ENCODE measurements at places on chromosomes 13 and 19.

DNA sequence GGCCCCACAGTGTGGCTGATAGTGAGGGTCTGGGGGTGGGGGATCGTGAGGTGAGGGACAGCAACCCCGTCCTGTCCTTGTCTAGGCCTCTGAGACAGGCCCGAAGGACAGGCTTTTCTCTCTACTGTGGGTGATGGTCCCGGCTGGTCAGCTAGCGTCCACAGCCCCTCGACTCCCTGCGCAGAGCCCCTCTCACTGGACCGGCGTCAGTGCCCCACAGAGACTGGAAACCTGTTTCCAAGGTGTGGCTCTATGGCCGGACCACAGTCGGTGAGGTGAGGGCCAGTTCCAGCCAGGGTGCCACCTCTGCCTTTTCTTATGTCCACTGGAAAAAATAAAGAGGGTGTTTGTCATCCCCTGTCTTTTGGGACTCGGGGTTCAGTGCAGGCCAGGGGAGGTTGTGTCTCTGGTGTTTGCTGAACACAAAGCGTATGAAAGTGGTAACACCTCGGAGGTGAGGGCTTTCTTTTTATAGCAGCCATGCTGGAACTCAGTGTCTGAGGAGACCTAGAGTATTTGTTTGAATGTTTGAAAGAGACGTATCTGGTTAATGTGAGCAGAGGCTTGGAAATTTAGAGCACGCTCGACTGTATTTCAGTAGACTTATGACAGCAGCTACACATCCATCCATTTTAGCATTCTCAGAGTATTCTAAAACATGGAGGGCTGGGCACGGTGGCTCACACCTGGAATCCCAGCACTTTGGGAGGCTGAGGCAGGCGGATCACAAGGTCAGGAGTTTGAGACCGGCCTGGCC is 22.8 kb downstream of the ATP11A start:
- no peak for DNase-seq

DNA sequence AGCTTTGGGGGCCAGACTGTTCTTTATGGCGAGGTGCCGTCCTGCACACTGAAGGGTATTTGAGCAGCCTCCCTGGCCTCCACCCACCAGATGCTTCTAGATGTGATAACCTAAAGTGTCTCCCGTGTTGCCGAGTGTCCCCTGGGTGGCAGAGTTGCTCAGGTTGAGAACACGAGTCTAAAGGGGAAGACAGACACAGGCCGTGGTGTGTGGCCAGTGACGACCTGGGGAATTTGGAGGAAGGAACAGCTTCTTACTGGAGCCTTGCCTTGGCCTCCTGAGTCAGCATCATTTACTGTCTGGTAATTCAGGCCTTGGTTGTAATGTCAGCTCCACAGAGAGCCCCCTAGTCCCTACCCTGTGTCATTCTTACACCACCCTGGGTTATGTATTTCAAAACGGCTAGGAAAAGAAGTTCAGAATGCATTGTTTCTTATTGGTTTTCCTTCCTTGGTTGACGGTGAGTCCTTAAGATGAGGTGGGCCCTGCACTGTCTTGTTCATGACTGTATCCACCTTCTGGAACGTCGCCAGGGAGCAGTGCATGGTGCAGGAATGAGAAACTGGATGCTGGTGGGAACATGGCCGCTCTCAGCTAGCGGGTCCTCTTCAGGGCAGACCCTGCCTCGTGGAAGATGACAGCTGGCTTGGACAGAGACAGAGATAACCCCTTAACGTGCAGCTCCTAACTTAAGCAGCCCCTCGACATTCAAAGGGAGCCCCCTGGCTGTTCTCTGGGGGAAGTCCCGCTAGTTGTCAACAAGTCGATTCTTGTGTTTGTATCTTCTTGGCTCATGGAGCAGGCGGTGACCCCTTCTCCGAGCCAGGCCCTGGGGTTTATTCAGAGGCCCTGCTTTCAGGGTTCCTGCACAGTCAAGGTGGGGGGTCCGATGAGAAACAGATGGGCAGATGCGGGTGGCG is 7.2 kb downstream of the SIN3B start:
- no peak for DNase-seq

GRCh38 chr19:50312967-50313811 is 16.0 kb downstream of the KCNC3 start:
- DNase-seq: no peak

DNA sequence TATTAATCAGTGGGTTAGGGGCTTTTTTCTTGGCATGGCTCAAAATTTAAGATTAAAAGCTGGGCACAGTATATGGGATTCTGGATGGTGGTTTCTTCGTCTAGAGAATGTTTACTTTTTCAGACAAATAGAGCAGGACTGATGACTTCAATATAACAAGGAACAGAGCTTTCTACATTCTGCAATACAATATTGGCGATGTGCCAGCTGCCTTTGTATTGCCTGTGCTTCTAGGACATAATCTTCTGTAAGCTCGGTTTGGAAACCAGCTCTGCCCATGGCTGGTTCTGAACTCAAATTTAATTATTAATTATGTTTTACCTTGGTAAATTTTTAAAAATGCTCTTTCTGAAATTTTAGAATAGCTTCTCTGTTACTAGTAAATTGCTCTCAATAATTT is 139.1 kb upstream of the TRPC4 start:
- DNase-seq: no peak

GRCh38 chr13:111976474-111977178 is 90.3 kb upstream of the SOX1 start:
- no peak for DNase-seq

DNA sequence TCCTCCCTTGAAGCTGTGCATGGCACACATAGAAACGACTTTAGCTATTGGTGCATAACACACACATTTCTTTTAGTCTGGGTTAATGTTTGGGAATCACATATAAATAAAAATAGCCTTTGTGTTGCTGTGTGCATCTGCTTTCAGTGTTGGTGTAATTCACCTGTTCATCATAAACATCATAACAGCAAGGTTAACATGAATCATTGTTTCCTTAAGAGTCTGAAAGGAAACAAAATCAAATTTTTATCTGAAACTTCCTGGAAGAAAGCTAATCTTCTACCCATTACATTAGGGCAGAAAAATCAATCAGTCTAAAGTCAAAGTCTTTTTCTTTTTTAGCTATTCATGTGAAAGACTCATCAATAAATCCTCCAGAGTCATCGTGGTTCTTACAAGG is 35.0 kb upstream of the TNFSF11 start:
- DNase-seq: no peak

GRCh38 chr19:15028490-15028889 is 20.8 kb upstream of the CASP14 start:
- DNase-seq: no peak

GRCh38 chr13:44437356-44438233 is 64.0 kb downstream of the SERP2 start:
- no peak for DNase-seq

DNA sequence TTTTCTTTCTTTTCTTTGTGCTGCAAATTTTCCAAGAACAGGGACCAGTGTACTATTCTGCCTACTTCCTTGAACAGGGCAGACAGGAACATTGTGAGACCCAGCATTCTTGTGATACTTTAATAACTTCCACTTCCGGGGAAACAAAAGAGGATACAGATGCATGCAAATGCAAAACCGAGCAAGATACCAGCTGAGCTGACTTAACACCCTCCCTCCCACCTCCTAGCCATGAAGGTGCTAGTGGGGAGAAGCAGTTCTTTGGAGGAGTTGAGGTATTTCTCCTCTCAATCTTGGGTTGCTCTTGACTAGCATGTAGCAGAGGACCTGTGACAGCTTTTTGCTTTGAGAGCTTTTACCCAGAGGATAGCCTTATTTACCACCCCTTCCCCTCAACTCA is 111.2 kb downstream of the KLF5 start:
- no peak for DNase-seq

DNA sequence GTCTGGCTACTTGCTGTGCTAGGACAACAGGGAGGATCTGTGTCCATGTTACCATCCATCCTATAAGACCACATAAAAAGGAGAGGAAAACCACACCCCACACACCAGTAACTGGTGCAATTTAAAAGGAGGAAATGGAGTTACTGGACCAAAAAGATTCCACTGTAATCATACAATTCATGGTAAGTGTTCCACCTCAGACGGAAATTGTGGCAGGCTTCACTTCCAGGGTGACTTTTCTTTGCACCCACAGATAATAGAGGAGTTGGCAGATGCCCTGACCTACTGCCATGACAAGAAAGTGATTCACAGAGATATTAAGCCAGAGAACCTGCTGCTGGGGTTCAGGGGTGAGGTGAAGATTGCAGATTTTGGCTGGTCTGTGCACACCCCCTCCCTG is 2.4 kb downstream of the AURKC start:
- no peak for DNase-seq
